ENCODE measurements at places on chromosomes 4 and X.

DNA sequence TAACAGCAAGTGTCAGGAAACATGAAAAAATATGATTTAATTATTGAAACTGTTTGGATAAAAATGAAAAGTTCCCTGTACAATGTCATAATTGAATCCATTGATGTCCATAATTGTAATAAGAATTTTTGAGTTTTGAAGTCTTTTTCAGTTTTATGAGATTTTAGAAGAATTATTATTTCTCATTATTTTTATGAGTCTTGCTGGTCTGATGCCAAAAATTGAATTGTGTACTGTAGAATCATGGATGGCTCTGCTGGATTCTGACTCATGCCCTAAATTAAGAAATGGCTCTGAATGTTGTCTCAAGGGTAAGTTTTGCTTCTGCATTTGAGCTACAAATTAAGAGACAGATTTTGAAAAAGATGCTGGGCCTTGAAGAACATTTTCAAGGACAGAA, 132.8 kb upstream of the MAP9 start:
- no peak for DNase-seq

DNA sequence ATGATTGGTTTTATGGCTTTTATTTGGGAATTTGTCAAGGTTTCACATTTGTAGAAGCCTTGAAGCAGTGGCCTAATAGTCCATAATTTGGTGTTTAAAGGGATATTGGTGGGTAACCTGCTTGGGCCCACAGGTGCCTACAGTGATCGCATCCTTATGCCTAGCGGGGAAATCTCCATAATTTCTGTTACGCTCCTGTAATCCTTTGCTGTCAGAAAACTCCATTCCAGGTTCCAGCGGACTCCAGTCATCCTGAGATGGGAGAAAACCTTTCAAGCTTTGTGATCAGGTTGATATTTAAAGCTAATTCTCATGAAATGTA, 257.0 kb upstream of the JADE1 start:
- DNase-seq: no peak

GRCh38 chr4:80162418-80162817, 34.9 kb upstream of the PRDM8 start:
- DNase-seq: no peak

- DNase-seq: no peak
Measured at GRCh38 chrX:55593296-55593695, 29.9 kb upstream of the FOXR2 start.

DNA sequence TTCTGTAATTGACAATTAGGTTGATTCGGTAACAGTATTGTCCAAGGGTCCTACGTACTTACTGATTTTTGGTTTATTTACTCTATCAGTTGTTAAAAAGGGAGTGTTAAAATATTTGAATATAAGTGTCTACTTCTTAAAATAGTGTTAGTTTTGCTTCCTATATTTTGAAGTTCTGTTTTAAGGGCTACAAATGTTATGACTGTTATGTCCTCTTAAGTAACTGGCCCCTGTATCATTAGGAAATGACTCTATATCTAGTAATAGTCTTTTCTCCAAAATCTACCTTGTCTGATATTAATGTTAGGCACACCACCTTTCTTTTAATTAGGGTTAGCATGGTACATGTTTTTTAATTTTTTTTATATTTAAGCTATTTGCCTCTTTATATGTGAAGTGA, 30.1 kb downstream of the ANKRD50 start:
- DNase-seq: no peak

GRCh38 chr4:19009881-19010280, 988.3 kb upstream of the LCORL start:
- no peak for DNase-seq

DNA sequence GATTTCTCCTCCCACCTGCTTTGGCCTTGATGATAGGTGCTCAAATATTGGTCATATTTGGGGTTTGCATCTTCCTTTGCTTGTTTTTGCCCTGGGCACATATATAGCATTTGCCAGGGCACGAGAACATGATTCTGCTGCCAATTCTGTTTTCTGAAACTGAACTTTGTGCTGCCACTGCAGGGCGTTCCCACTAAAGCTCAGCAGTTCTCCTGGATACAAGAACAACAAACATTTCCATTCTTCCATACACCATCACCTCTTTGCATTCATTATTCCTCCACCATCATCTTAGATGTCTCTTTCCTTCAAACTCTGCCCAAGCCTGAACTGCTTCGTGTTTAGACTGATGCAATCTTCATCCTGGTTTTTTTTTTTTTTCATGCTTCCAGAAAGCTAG, 36.3 kb upstream of the GATB start:
- DNase-seq: no peak

GRCh38 chr4:137090951-137091350, 441.3 kb downstream of the PCDH18 start:
- no peak for DNase-seq

GRCh38 chrX:15989716-15990115, 133.6 kb upstream of the GRPR start:
- DNase-seq: no peak

- DNase-seq: no peak
Measured at GRCh38 chrX:18065956-18066355, 154.7 kb downstream of the BEND2 start.

DNA sequence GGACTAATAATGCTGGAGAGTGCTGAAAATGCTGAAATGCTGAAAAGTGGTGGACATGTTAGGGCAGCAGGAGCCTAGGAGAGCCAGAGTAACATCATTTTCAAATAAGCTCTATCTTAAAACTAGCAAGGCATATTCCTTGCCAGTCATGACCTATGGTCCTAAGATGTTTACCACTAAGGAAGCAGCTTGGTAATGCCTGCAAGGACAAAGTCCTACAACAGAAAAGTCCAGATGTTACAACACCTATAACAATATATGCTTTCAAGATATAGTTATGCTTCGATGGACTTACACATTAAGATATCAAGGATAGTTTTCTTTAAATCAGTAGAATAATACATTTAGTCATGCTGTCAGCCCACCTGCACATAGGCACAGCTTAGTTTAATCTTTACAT, 4.5 kb upstream of the ADH4 start:
- no peak for DNase-seq

- DNase-seq: no peak
Measured at GRCh38 chr4:177308125-177308524, 1.5 kb upstream of the NEIL3 start.

DNA sequence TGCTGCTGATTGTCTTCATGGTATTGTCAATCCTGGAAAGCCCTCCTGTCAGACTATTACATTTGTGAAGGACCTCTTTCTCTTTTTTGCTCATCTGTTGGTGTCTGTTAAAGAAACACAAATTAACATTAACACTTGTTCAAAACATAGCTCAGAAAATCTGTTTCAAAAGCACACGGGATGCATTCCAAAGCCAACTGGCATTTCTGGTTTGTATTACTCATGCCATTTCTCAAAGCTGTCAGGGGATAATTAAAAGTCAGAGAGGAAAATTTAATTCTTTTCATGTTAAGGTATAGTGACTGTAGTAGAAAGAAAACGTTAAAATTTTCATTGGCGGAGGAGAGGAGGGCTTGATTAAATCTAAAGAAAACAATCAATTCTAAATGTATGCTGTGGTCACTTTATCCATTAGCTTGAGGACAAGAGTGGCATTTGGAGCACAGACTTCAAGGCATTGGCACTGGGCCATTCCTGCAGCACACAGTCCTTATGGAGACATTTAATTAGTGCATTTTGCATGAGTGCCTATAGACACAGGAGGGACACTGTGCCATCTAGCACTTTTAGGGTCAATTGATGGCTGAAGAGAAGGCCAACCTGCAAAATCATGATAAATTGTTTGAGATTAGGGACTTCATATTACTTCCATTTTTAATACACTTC, 21.2 kb upstream of the GLRA2 start:
- no peak for DNase-seq

GRCh38 chr4:77193511-77194102, 36.6 kb downstream of the CCNG2 start:
- DNase-seq: peak; percentile 65

- no peak for DNase-seq
Measured at GRCh38 chrX:134758652-134759051, 100.4 kb upstream of the PLAC1 start.

DNA sequence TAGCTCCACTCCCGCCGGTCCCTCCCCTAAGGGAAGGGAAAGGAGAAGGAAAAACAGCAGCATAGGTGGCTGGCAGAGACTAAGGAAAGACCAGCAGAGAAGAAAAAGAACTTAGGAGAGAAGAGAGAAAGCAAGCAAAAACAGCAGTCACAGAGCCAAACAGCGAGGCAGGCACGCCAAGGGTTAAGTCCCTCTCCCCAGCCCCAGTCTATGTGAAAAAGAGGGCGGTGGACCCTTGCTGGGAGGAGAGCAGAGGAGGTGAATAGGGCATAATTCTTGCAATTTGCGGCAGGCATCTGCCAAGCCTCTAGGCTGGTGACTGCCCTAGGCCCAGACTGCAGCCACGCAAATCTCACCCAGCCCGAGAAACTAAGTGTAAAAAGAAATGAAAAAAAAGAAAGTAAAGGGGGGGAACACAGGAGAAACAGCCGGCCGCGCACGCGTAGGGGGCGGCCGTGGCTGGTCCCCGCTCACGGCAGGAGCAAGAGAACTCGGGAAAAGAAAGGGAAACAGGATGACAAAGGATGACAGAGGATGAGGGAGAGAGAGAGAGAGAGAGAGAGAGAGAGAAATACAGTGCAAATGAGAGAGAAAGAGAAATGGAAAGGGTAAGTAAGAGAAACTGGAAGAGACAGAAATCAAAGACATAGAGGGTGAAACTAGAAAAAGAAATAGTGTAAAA, 48.6 kb downstream of the MAGEA9 start:
- no peak for DNase-seq

DNA sequence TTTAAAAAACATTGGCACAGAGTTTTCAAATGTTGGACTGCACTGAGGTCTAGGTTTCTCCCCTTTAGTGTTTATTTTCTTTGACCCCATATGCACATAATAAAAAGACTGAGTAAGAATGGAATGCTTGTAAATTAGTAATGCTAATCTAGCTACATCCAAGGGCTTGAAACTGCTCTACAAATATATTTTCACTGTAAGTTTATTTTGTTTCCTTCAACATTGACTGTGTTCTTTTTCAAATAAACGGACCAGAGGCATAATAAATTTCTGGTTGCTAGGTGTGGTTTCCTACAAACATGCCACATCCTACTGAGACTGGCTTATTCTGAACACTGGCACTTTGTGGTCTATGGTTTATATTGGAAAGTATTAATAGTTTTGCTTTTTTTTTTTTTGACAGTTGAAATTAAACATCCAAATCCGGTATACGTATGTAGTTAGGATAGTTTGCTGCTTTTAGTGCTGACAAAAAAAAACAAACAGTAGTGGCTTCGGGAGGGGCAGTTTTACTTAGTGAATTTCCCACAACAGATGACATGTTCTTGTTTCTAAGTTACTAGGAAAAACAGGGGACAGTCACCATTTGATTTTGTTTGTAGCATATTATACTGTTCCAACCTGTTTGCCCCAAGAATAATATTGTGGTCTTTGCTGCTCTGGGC, 13.2 kb downstream of the CA5B start:
- DNase-seq: no peak

All from activated T-cell treated with anti-CD3 and anti-CD28 coated beads for 1 hour (primary cell).